ENCODE measurements at places on chromosomes 16 and 17. TPM values are rescaled to one million over a fixed set of nuclear protein-coding genes. Genes with fewer than 3 reads are reported as not detected.

GRCh38 chr17:19399750-19400450 is 11.1 kb upstream of the RNF112 start:
- H3K27ac ChIP-seq: no peak overlapping the region
- DNase-seq: no peak
- H3K4me1 ChIP-seq: peaks cover 24% of the 10 kb centered on the region
- no peaks in the 10 kb centered on the region for H3K27me3 ChIP-seq
- no peaks in the 10 kb centered on the region for H3K36me3 ChIP-seq
- no peak overlapping the region for H3K4me3 ChIP-seq

- H3K4me3 ChIP-seq: no peak overlapping the region
- H3K27ac ChIP-seq: no peak overlapping the region
- no peaks in the 10 kb centered on the region for H3K27me3 ChIP-seq
- no peaks in the 10 kb centered on the region for H3K36me3 ChIP-seq
Observed at GRCh38 chr17:30579610-30580315, 102.6 kb downstream of the GOSR1 start.

DNA sequence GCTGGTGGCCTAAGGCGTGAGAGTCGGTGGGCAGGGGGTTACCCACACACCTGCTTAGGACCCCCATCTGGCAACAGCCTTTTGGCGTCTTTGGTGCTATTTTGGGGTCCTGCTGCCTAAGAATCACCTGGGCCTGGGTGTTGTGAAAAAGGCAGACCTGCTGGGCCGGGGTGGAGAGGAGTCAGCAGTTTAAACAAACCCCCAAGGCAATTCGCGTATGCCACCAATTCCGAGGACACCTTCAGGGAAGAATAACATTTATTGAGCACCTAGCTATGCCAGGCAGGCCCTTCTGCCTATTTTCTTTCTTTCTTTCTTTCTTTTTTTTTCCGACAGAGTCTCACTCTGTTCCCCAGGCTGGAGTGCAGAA is 53.9 kb upstream of the TOB1 start:
- peaks cover 6% of the 10 kb centered on the region for H3K4me1 ChIP-seq
- H3K36me3 ChIP-seq: no peaks in the 10 kb centered on the region
- no peak for DNase-seq

DNA sequence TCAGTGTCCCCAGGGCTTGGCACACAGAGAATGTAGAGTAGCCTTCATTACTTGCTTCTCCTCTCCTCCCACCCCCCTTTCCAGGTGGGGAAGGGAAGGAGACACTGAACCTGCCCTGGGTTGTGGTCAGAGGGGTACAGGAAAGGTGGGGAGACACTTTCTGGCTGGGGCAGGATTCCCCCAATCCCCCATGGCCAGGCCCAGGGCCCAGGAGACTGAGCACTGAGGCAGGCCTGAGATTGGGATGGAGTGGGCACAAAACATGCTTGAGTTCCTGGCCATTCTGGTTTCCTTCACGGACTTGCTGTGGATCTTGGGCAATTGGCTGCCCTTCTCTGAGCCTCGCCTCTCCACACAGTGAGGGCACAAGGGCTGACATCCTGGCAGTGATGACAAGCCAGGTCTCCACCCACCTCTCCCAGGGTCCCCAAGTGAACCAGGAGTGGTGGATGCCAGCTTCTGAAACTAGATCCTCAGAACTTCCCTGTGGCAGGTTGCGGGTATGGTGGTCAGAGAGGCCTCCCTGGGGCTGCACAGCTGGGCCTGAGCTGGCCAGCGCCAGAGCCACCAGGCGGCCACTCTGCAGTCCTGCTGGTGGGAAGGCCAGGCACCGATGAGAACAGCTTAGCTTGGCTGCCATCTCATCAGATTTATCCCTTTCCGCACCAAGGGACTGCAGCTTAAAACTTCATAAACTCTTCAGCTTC is 9.3 kb downstream of the ZNF629 start:
- H3K36me3 ChIP-seq: peaks cover 28% of the 10 kb centered on the region
- H3K27me3 ChIP-seq: no peaks in the 10 kb centered on the region
- H3K4me1 ChIP-seq: peaks cover 4% of the 10 kb centered on the region
- no peak for DNase-seq

GRCh38 chr16:24524855-24525677 is 14.3 kb upstream of the RBBP6 start:
- DNase-seq: no peak
- H3K36me3 ChIP-seq: no peaks in the 10 kb centered on the region
- H3K4me1 ChIP-seq: no peaks in the 10 kb centered on the region
- H3K4me3 ChIP-seq: no peak overlapping the region
- H3K27ac ChIP-seq: no peak overlapping the region
- H3K27me3 ChIP-seq: no peaks in the 10 kb centered on the region

DNA sequence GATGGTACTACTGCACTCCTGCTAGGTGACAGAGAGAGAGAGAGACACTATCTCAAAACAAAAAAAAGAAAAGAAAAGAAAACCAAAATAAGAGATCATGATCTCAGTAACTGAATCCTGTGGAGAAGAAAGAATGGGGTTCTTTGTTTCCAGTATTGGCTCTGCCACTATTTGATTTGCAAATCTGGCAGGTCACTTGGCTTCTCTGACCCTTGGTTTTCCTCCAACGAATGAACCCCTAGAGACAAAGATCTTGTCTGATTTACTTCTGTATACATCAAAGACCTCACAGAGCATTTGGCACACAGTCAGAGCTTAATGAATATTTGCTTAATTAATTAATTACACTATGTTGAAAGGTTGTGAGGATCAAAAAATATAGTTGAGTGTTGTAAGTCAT is 47.9 kb upstream of the NLK start:
- no peak overlapping the region for H3K27ac ChIP-seq
- H3K27me3 ChIP-seq: no peaks in the 10 kb centered on the region
- peaks cover 10% of the 10 kb centered on the region for H3K4me1 ChIP-seq
- no peak overlapping the region for H3K4me3 ChIP-seq
- H3K36me3 ChIP-seq: no peaks in the 10 kb centered on the region

DNA sequence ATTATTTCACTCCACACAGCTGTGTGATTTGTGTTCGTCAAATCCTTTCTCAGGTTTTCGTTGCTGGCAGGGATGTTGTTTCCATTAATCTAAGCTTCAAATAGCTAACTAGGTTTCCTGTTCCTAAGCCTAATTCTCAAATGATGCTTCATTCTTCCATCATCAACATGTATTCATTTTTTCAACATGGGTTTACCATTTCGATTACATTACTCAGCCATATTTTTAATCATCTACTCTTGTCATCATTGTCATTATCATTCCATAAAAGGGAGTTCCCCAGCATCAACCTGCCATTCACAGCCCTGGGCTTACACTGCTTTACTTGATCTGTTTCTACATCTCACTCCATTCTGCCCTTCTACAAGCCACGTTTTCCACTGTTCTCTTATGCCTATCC is 33.3 kb upstream of the ANKFN1 start:
- H3K4me1 ChIP-seq: no peaks in the 10 kb centered on the region
- peaks cover 7% of the 10 kb centered on the region for H3K27me3 ChIP-seq
- no peaks in the 10 kb centered on the region for H3K36me3 ChIP-seq
- no peak for DNase-seq

Gene VWA3A
- 0.64 TPM for total RNA-seq

Gene IL34
- not detected for total RNA-seq

Gene CCL3
- total RNA-seq: not detected

Gene RNF151
- not detected for total RNA-seq

Data from A673 (cell line).